Glomerular endothelial cell (primary cell): ENCODE measurements at places on chromosomes 5 and 9. TPM values are rescaled to one million over a fixed set of nuclear protein-coding genes. Genes with fewer than 3 reads are reported as not detected.

The COL5A1 gene
- 185 and 366 TPM in 2 replicates for total RNA-seq

The ABCA2 gene
- total RNA-seq = 27.2 and 28.4 TPM in 2 replicates

The DMRT3 gene
- 0.47 and 1.2 TPM in 2 replicates for total RNA-seq

The ORM1 gene
- not detected in 2 replicates for total RNA-seq
